ENCODE measurements at places on chromosomes 4 and X.
A peak's percentile ranks its signal among the peaks of the same experiment; 100 is the strongest.

DNA sequence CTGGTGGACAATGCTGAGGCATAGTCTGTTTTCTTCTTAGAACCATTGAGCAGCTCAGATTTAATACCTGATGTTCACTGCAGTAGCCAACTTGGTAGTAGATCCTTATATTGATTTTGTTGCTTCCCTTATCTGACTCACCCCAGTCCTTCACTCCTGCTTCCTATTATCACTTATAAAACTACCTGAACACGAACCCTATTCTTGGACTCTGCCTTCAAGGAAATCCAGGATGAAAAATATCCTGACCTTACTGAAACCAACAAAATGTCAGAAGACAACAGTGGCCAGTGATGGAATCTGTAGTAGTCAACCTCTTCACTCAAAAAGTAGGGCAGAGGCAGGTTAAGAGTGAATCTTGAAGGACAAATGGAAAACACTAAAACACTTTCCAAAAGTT lies 98.1 kb downstream of the CPEB2 start:
- DNase-seq: no peak
- no peaks in the 10 kb centered on the region for H3K27me3 ChIP-seq
- H3K4me3 ChIP-seq: no peak overlapping the region
- H3K36me3 ChIP-seq: no peaks in the 10 kb centered on the region
- H3K4me1 ChIP-seq: no peaks in the 10 kb centered on the region
- no peak overlapping the region for H3K27ac ChIP-seq

GRCh38 chr4:3572363-3572762 lies 40.1 kb upstream of the LRPAP1 start:
- no peak overlapping the region for H3K4me3 ChIP-seq
- DNase-seq: no peak
- no peaks in the 10 kb centered on the region for H3K27me3 ChIP-seq

DNA sequence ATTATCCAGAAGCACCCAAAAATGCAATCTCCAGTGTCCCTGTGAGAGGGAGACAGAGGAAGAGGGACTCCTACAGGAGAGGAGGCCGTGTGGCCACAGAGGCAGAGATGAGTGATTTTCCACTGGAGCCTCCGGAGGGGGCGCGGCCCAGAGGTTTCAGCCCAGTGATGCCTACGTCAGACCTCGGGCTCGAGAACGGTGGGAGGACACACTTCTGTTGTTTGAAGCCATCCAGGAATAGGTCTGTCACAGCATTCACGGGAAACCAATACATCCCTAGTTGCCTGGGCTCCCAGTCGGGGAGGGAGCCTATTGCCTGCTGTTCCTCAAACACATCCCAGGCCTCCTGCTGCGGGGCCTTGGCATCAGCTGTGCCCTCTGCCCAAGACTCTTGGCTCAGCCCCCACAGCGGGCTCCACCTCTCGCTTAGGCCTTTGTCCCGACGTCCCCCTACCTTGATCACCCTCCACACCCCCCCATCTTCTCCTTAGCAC lies 39.2 kb upstream of the HMX1 start:
- H3K27ac ChIP-seq: no peak overlapping the region
- DNase-seq: no peak
- no peaks in the 10 kb centered on the region for H3K36me3 ChIP-seq
- H3K4me1 ChIP-seq: no peaks in the 10 kb centered on the region
- H3K4me3 ChIP-seq: no peak overlapping the region
- no peaks in the 10 kb centered on the region for H3K27me3 ChIP-seq

DNA sequence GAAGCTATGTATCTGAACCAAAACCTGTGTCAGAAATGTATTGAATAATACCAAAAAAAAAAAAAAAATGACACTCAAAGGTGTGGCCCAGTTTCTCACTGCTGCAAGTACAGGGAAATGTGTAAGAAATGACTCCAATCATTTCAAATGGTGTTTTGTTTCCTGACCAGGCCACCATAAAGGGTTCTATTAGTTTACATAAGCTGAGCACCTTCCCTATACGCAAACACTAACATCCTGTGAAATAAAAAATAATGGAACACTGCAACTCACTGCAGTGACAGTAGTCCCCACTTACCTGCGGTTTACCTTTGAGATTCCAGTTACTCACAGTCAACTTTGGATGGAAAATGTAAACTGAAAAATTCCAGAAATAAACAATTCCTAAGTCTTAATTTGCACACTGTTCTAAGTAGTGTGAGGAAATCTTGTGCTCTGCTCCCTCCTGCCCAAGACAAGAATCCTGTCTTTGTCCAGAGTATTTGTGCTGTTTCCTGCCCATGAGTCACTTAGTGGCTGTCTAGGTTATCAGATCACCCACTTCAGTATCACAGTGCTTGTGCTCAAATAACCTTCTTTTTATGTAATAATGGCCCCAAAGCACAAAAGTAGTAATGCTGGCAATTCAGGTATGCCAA lies 265.3 kb downstream of the RCHY1 start:
- H3K27me3 ChIP-seq: no peaks in the 10 kb centered on the region
- no peaks in the 10 kb centered on the region for H3K4me1 ChIP-seq
- no peak overlapping the region for H3K27ac ChIP-seq

GRCh38 chrX:2384486-2384885 lies 116.3 kb downstream of the DHRSX start:
- H3K27ac ChIP-seq: no peak overlapping the region
- no peaks in the 10 kb centered on the region for H3K27me3 ChIP-seq
- no peak overlapping the region for H3K4me3 ChIP-seq
- H3K4me1 ChIP-seq: no peaks in the 10 kb centered on the region
- DNase-seq: no peak
- no peaks in the 10 kb centered on the region for H3K36me3 ChIP-seq

GRCh38 chr4:63922146-63922545 lies 487.1 kb downstream of the TECRL start:
- H3K4me1 ChIP-seq: no peaks in the 10 kb centered on the region
- H3K36me3 ChIP-seq: no peaks in the 10 kb centered on the region
- no peak overlapping the region for H3K4me3 ChIP-seq
- DNase-seq: no peak
- no peak overlapping the region for H3K27ac ChIP-seq

- H3K27me3 ChIP-seq: no peaks in the 10 kb centered on the region
- no peaks in the 10 kb centered on the region for H3K36me3 ChIP-seq
- H3K4me1 ChIP-seq: no peaks in the 10 kb centered on the region
These were observed 81.8 kb downstream of the TEX11 start for GRCh38 chrX:70826715-70827114.

DNA sequence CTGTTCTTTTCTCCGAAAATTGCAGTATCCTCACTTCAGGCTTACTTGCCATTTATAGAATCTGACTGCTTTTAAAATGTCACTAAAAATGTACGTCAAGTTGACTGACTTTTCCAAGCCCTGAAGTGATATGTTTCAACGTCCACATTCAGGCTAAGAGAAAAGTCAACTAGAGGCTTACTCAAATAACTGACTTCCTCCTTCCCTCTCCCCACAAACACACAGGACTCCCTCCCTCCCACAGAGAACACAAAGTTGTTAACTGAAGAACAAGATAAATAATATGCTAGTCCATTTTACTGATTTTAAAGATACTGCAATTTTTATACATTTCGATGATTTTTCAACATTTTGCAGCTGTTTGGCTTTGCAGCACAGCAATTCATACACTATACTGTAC lies 13.8 kb upstream of the CDKL2 start:
- H3K27me3 ChIP-seq: no peaks in the 10 kb centered on the region
- no peak overlapping the region for H3K4me3 ChIP-seq

- DNase-seq: no peak
- H3K36me3 ChIP-seq: no peaks in the 10 kb centered on the region
- H3K27ac ChIP-seq: no peak overlapping the region
- H3K4me3 ChIP-seq: no peak overlapping the region
These were observed 73.2 kb downstream of the ZNF827 start for GRCh38 chr4:145865274-145865941.

DNA sequence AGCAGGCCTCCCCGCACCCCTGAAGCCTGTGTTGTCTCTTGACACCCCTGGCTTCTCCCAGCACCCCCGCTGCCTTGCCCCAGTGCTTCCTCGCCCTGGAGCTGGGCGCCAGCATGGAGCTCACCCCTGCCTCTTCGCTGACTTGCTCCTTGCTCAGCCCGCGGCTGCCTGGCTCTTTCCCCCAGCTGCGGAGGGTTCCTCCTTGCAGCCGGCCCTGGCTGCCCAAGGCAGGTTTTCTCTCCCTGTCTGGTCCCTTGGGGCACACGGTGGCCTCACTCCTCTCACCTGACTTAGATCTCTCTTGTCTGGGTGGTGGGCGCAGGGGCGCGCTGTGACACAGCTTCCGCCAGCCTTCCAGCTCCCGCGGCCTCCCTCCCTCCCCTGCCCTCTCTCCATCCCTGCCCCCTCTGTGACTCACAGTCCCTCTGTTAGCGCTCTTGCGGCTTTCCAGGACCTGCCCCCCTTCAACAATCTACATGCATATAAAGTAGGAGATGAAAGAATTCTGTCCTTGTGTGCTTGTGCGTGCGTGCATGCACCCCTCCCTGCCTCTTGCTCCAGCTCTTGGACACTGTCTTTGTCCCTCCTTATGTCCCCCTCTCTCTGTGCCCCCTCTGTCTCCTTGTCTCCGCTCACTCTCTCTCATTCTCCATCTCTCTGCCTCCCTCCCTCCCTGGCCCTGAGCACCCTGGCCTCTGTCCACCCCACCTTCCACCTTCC lies 2.2 kb downstream of the PLXNB3 start:
- H3K27me3 ChIP-seq: no peaks in the 10 kb centered on the region
- H3K4me1 ChIP-seq: no peaks in the 10 kb centered on the region
- DNase-seq: peak; percentile 40

- H3K27ac ChIP-seq: peak overlapping the region; percentile 29
- H3K27me3 ChIP-seq: no peaks in the 10 kb centered on the region
- H3K4me3 ChIP-seq: no peak overlapping the region
- no peaks in the 10 kb centered on the region for H3K4me1 ChIP-seq
These were observed 40.9 kb upstream of the IL13RA2 start for GRCh38 chrX:115058276-115058675.

DNA sequence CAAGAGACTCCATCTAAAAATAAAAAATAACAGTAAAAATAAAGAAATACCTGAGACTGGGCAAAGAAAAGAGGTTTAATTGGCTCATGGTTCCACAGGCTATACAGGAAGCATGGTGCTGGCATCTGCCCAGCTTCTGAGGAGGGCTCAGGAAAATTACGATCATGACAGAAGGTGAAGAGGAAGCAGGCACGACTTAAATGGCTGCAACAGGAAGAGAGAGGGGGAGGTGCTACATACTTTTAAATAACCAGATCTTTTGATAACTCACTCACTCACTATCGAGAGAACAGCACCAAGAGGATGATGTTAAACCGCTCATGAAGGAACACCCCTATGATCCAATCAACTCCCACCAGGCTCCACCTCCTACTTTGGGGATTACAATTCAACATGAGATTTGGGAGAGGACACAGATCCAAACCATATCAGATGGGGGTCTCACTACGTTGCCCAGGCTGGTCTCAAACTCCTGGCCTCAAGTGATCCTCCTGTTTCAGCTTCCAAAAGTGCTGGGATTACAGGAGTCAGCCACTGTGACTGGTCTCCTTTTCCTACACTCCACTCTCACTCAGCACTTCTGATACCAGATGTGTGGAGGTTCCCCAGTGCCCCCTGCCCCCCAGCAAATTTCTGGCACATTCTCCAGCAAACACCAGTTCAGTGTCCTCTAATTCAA lies 11.9 kb upstream of the ZNF157 start:
- H3K36me3 ChIP-seq: no peaks in the 10 kb centered on the region
- H3K4me3 ChIP-seq: no peak overlapping the region
- no peak overlapping the region for H3K27ac ChIP-seq
- no peaks in the 10 kb centered on the region for H3K27me3 ChIP-seq
- H3K4me1 ChIP-seq: no peaks in the 10 kb centered on the region

GRCh38 chrX:152177497-152178269 lies 39.3 kb upstream of the MAGEA10 start:
- no peaks in the 10 kb centered on the region for H3K27me3 ChIP-seq
- H3K27ac ChIP-seq: no peak overlapping the region
- no peaks in the 10 kb centered on the region for H3K4me1 ChIP-seq
- H3K36me3 ChIP-seq: no peaks in the 10 kb centered on the region

GRCh38 chr4:110196871-110197528 lies 1.4 kb downstream of the ELOVL6 start:
- no peaks in the 10 kb centered on the region for H3K36me3 ChIP-seq
- H3K4me3 ChIP-seq: peak overlapping the region; percentile 66
- peak overlapping the region; percentile 91 for H3K27ac ChIP-seq
- DNase-seq: no peak
- no peaks in the 10 kb centered on the region for H3K27me3 ChIP-seq

- no peak for DNase-seq
- no peak overlapping the region for H3K4me3 ChIP-seq
- H3K27ac ChIP-seq: no peak overlapping the region
- no peaks in the 10 kb centered on the region for H3K27me3 ChIP-seq
These were observed 1905.4 kb downstream of the C4orf33 start for GRCh38 chr4:131001371-131001770.

DNA sequence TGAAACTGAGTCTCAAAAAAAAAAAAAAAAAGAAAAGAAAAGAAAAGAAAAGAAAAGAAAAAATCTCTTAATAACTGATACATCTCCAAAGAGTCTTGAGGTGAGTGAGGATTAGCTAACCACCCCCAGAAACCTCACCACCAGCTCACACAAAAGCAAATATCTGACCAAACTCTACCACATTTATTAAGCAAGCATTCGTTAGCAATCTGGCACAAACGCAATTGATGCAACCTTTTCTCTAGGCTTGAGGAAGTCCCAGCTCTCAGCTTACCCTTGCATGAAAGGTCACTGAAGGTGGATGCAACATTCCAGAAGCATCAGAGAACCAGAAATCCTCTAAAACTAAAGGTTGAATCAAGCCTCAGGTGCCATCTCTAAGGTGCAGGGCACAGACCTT lies 231.9 kb upstream of the BCOR start:
- H3K4me1 ChIP-seq: no peaks in the 10 kb centered on the region
- H3K27ac ChIP-seq: no peak overlapping the region
- DNase-seq: no peak
- H3K4me3 ChIP-seq: no peak overlapping the region
- H3K36me3 ChIP-seq: no peaks in the 10 kb centered on the region

- DNase-seq: no peak
- H3K36me3 ChIP-seq: no peaks in the 10 kb centered on the region
- no peaks in the 10 kb centered on the region for H3K27me3 ChIP-seq
- H3K4me3 ChIP-seq: no peak overlapping the region
- peak overlapping the region; percentile 62 for H3K27ac ChIP-seq
- no peaks in the 10 kb centered on the region for H3K4me1 ChIP-seq
These were observed 108.2 kb upstream of the PACRGL start for GRCh38 chr4:20592013-20592412.

- H3K27ac ChIP-seq: no peak overlapping the region
- no peaks in the 10 kb centered on the region for H3K27me3 ChIP-seq
- H3K4me1 ChIP-seq: peaks cover 2% of the 10 kb centered on the region
- no peaks in the 10 kb centered on the region for H3K36me3 ChIP-seq
These were observed 25.6 kb downstream of the MAEA start for GRCh38 chr4:1315306-1315705.

- H3K27me3 ChIP-seq: no peaks in the 10 kb centered on the region
- DNase-seq: no peak
- no peaks in the 10 kb centered on the region for H3K36me3 ChIP-seq
- H3K27ac ChIP-seq: no peak overlapping the region
These were observed 305.7 kb downstream of the ARHGAP24 start for GRCh38 chr4:85780664-85781063.

GRCh38 chr4:38710053-38710452 lies 46.1 kb downstream of the KLF3 start:
- H3K27me3 ChIP-seq: no peaks in the 10 kb centered on the region
- H3K4me1 ChIP-seq: no peaks in the 10 kb centered on the region
- no peaks in the 10 kb centered on the region for H3K36me3 ChIP-seq
- no peak overlapping the region for H3K27ac ChIP-seq
- no peak for DNase-seq
- no peak overlapping the region for H3K4me3 ChIP-seq

All from uterus (tissue), 4 donors.